Uterus (tissue), 4 donors: ENCODE measurements at places on chromosomes 13 and 19. TPM values are rescaled to one million over a fixed set of nuclear protein-coding genes. Genes with fewer than 3 reads are reported as not detected.

The NLRP9 gene
- not detected for total RNA-seq

The KIR3DL2 gene
- not detected for total RNA-seq

The NTF4 gene
- not detected for total RNA-seq

The FGF22 gene
- not detected for total RNA-seq

The KLK10 gene
- total RNA-seq, result not detected

The TECR gene
- total RNA-seq, result 25.4 TPM

The ZNF766 gene
- total RNA-seq, result 1.8 TPM

The ZNF571 gene
- total RNA-seq, result 7.4 TPM

DNA sequence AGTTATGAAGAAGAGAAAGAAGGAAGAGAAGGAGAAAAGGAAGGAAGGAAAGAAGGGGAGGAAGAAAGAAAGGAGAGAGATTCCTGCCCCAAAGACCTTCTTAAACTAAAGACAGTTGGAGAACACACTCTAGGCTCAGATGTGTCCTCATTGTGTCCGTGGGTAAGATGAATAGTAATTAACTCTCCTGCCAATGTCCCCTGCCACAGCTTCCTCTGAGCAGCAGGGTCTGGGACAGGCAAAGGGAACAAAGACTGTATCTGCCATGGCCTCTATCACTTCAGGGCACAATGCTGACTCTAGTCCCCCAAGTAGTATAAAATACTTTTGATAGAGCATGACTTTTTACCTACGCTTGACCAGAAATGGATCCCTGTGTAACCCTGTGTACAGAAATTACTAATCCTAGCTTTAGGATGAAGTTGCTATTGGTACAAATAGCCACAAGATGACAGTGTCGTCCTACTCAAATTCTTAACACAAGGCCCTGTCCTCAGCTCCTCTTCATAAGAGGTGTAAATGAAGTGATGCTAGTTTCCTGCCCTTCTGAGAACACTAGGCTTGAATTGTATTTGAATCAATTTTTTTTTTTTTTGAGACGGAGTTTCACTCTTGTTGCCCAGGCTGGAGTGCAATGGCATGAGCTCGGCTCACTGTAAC lies 186.2 kb upstream of the GPR12 start:
- DNase-seq, result no peak

DNA sequence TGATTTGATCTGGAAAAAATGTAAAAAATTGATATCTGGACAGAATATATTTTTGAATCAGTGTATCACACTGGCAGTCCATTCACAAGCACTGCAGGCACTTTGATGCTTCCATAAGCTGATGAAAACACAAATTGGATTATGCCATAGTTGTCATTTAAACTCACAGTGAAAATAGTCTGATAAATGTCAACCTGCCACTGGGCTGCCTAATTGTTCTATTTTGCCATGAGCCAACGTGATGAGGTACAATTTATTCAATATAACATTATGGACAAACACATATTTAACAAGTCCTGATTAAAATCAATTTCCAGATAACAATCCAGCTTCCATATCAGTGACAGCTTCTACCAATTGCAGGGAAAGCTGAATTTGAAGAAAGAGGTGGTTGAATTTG lies 1244.9 kb downstream of the EFNB2 start:
- DNase-seq, result no peak

DNA sequence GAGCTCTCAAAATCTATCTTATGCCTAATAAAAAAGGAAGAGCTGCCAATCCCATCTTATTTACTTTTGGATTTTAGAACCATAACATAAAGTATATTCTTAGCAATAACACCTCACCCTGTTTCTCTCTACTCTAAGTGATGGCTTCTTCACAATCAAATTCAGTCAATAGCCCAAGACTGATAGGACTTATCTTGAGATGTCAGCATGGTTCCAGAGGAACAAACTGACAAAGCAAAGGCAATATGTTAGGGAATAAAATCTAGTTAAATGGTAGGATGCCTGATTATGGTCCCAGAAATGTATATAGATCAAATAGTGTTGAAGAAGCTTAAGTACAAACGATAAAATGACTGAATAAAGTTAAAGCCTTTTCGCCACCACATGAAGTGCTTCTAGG lies 36.3 kb downstream of the DACH1 start:
- DNase-seq, result no peak

- DNase-seq, result peak; percentile 68
Observed at GRCh38 chr19:1211494-1212234, 6.1 kb downstream of the STK11 start.

GRCh38 chr19:20244356-20244755 lies 77.3 kb downstream of the ZNF486 start:
- DNase-seq, result no peak

DNA sequence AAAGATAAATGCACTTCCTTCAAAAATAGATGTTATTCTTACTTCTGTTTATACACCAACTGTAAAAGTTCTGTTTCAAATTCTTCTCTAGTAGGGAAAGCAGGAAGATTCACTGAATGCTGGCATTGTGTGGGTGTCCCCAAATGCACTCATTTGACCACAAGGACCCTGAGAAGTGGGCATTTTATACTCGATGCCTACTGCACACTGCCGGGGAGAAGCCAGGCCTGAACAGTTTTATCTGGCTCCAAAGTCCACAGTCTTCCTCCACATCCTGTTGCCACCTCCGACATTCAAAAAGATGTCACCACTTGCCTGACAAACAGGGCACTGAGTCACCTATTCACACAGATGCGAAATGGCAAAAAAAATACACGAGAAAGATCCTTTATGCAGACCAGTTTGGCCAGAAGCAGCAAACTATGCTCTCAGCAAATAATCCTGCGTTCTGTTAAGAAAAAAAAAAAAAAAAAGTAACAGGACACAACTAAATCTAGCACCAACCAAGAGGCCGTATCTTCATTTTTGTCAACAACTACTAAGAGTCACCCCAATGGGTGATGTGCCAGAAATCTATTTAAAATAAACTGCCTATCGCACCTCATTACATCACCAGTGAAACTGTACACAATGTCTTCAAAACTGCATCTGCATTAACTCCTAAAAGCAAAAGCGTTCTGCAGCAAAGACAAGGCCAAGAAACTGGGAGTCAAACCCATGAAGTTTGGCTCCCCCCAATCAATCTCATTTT lies 6.2 kb downstream of the ZC3H4 start:
- DNase-seq, result no peak

DNA sequence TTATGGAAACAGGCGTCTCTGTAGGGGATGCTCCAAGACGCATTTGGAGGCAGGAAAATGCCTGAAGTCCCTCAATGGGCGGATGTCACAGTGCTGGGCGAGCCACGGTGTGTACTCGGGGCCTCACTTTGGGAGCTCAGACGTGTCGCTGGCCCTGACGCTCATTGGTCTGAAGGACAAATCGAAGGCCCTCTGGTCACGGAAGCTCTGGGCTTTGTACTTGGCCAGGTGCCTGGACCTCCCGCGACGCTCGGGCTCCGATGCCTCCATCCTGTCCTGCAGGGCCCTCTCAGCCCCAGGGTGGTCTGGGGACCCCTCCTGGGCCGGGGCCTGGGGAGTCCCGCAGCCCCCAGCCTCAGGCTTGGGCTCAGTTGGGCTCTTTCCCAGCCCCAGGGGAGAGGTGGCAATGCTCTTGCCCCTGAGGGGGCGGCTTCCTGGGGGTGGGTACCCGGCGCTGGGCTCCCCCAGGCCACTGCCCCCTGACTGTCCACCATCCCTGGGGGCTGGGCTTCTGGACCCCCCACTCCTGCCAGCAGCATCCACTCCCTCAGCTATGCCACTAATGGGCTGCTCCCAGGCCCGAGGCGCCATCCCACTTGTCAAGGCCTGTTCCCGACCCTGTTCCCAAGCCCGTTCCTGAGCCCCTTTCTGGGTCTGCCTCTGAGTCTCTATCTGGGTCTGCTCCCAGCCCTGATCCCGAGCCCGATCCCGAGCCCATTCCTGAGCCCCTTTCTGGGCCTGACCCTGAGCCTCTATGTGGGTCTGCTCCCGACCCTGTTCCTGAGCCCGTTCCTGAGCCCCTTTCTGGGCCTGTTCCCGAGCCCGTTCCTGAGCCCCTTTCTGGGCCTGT lies 39.5 kb upstream of the GRTP1 start:
- no peak for DNase-seq

DNA sequence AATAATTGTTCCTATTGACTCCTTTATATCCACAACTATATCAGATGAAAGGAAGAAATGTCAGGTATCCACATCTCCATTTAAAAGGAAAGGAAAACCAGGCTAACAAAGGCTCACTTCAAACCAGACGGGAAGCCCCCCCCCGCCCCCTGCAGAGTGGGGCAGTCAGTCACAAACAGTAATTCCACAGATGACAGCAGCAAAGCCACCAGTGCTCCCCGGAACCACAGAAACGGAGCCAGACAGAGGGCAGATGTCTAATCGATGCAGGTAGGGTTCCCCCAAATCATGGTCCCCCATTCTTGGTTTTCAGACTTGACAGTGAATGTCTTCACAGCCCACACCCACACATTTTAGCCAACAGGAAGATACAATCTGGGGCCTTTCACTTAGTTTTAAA lies 100.8 kb downstream of the STK24 start:
- DNase-seq, result no peak

GRCh38 chr13:113110852-113111315 lies 5.3 kb downstream of the F7 start:
- no peak for DNase-seq

DNA sequence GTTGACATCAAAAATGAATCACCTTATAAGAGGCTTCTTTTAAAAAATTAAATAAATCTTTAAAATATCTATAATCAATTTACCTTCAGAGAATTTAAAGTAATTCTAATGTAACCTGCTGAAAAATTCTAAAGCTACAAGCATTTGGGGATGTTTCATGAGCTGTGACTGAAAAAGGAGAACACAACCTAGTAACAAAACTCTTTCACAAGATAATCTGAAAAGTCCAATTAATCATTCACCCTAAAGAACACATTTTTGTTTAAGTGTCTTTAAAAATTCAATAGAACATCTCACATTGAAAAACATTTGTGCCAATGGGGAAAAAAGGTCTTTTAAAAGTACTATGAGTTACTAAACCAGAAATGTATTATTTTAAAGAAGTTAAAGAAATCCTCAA lies 22.8 kb downstream of the KLF12 start:
- DNase-seq, result no peak

DNA sequence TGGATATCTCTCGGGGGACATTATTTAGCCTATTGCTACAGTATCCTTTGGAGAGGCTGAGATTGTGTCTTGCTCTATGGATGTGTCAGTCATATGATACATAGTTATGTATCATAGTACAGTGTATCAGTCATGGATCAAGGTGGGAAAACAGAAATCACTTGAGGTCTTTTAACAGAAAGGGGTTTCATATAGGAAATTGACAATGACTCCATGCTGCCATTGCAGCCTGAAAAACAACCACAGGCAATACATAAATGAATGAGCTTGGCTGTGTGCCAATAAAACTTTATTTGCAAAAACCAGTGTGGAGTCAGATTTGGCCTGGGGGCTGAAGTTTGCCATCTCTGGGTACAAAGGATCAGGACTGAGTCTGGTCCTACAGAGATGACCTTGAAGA lies 35.4 kb downstream of the COLGALT1 start:
- no peak for DNase-seq

DNA sequence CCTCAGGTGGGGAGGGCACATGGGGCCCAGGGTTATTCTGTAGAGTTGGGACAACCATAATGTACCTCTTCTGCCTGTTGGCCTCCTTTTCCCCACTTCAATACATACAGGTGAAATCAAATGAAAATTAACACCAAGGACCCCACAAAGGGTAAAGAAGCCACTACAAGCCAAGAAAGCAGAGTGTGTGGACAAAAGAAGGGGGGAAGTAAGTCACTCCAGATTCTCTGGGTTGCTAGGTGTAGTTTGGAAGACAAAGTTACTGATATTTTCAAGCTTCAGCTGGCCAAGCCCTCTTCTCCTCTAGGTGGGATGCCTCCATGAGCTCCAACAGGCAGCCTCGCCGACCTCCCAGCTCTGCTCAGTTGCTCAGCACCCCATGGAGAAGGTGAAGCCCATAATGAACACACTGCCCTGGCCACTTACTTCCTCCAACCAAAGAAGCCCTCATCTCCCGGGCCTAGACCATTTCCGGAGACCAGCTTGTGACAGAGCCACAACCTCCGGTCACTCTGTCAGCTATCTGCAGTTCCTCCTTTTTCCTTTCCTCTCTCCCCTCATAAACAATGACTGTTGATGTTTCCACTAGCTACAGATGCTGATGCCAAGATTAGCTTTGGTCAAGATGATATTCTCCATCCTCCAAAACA lies 66.8 kb upstream of the MED4 start:
- DNase-seq, result no peak

GRCh38 chr13:50948601-50949000 lies 39.0 kb downstream of the RNASEH2B start:
- DNase-seq, result no peak

DNA sequence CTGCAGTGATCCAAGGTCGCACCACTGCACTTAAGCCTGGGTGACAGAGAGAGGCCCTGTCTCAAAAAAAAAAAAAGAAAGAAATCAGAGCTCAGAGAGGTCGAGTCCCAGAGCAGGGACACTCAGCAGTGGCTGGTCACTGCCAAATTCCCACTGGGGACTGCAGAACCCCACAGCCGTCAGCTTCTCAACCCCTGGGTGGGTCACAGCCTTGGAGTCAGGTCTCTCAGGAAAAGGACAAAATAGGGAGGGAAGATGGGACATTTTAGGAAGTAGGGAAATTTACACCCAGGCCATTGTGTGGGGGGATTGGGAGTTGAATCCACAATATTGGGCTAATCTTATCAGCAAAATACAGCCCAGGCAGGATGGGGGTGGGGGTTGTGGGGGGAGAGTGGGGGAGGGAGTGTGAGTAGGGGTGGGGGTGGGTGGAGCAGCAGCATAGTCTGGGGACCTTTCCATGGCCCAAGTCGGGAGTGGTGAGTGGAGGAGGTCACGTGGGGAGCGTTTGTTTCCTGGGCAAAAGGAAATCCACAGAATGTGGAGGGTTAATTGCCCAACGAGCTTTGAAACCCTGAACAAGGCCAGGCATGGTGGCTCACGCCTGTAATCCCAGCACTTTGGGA lies 5.0 kb upstream of the CCDC194 start:
- DNase-seq, result no peak

- DNase-seq, result no peak
Observed at GRCh38 chr19:47417107-47417745, 2.1 kb downstream of the MEIS3 start.

- peak; percentile 36 for DNase-seq
Observed at GRCh38 chr19:52343548-52343947, 7.5 kb downstream of the ZNF610 start.

DNA sequence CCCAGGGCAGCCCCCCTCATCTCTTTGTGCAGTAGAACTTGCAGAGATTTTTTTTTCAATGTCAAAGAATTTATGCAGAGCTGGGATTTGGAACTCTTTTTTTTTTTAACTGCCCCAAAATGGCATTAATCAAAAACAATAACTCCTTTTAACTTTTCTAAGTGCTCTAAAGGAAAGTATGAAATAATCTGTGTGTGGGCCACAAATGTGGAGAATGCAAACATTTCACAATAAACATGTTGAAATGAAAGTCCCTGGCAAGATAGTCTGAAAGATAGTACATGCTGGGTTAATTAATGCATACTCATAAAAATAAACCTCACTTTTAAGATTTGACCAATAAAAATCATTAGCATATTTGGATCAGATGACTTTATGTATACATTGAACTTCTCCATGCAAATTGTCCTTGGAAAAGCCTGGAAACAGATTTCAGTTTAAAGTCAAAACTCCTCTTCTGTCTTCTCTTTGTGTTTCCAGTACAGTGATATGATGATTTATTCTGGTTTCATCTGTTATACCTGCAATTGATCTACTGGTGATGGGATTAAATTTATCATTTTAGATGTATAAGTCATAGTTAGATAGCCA lies 30.5 kb upstream of the ZNF536 start:
- DNase-seq, result no peak

GRCh38 chr13:90683711-90684131 lies 663.8 kb upstream of the MIR17HG start:
- no peak for DNase-seq
